Sciatic nerve (tissue), 2 donors: ENCODE measurements at places on chromosomes 3 and 15.

DNA sequence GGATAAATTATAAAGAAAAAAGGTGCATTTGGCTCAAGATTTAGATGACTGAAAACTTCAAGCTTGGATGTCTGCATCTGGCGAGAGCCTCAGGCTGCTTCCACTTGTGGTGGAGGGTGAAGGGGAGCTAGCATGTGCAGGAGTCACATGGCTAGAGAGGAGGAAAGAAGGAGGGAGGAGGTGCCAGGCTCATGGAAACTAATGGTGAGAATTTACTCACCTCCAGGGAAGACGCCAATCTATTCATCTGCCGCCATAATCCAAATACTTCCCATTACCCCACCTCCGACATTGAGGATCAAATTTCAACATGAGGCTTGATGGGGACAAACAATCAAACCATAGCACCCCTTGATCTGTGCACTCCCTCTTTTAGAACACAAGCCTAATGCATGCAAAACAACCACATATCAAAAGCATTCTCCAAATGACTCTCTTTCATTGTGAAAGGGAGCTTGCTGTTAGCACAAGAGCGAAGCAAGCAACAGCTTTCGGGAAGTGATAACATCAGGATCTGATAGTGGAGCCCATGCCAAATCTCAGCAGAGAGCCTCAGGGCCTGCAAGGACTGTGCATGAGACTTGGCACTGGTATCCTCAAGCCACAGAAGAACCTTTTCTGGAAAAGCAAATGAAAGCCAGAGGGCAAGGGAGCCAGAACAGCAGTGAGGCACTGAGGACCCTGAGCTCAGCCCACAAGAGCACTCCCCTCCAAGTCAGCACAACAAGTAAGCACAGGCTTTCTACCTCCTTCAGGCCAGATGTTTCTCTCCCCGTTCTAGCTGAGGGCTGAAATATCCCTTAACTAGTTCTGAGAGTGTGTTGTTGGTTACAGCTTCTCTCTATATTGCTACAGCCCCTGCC is 50.2 kb upstream of the THBS1 start:
- no peak for DNase-seq

- DNase-seq: no peak
These were observed 14.0 kb downstream of the CHD2 start for GRCh38 chr15:92914103-92914499.

DNA sequence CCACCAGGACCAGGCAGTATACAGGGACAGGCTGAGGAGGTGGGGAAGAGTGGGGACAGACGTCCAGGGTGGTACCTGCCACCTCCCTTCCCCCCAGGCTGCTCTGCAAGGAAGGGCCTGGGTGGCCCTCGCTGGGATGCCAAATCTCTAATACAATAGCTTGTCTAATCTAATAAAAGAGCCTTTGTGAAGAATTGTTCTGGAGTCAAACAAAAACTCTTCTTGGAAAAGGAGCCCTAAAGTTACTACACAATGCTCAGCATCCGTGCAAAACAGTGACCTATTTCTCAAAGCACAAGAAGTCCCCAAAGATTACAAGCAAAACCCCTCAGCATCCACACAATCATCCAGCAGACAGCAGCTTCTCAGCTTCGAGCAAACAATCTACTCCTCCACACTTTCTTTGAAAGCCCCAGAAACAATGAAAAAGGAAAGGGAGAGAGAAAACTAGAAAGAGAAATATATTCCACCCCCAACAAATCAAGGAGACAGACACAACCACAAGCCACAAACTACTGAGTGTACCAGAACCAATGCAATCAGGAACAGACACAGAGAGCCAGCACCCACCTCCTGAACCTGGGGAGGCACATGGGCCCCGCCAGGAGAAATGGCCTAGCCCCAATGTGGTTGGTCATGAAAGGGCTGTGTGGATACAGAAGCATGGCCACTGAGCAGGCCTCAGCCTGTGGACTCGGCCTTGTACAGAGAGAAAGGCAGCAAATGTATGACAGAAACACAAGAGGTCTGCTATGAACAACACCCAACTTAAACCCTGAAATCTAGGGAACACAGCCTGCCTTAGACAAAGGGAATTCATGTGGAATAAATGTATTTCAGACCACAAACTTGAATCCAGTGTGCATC is 177.1 kb upstream of the CHRNA7 start:
- no peak for DNase-seq

DNA sequence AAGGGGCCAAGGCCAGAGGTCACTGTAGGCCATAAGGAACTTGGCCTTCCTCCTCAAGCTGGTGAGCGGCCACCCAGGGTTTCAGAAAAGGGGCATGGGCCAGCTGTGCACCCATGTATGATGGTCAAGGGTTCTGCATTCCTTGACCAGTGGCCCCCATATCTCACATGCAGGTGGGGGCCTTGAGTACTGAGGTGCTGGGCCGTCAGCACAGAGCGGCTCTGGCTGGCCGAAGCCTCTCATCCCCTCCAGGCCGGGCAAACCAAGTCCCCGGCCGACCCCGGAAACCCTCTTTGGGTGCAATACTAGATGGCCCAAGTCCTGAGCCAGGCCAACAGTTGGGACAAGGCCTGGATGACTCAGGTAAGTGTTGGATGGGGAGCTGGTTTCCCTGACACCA is 9.5 kb downstream of the ALG3 start:
- DNase-seq: no peak

- no peak for DNase-seq
These were observed 167.7 kb downstream of the NEK10 start for GRCh38 chr3:27201492-27201891.

DNA sequence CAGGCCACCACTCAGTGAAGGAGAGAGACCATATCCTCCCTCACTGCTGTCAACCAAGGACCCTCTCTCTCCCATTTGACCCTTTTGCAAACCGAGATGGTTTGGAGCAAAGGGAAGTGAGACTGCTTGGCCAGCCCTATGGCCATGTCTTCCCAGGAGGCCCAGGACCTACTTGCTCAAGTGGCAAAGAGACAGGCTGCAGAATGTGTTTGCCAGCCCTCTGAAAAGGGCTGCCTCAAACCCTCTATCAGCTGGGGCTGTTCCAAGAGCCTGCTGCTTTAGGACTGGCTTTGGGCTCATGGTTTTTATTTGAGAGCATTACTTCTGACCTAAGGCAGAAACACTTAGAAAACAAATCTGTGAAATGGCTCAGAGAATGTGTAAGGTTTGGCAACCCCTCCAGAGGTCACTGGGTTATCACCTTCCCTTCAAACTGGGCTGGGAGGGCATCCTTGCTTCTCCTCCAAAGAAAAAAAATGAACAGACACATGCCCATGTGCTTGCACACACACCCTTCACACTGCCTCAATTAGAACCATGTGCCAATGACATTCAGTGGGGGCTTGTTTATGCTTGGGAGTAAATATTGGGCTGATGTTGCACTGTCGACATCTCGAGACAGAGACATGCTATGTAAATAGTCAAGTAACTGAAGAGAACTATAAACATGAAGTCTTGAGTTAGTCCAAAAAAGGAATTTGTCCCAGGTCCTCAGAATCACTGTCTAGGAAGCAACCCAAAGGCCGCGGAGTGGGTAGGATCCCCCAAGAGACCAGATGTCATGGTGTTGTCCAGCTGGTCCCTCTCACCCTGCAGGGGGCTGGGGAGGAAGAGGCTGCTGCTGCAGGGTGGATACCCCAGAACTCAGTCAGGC is 49.8 kb upstream of the CTDSPL start:
- no peak for DNase-seq

- no peak for DNase-seq
These were observed 14.0 kb downstream of the SMAD6 start for GRCh38 chr15:66715720-66716655.

DNA sequence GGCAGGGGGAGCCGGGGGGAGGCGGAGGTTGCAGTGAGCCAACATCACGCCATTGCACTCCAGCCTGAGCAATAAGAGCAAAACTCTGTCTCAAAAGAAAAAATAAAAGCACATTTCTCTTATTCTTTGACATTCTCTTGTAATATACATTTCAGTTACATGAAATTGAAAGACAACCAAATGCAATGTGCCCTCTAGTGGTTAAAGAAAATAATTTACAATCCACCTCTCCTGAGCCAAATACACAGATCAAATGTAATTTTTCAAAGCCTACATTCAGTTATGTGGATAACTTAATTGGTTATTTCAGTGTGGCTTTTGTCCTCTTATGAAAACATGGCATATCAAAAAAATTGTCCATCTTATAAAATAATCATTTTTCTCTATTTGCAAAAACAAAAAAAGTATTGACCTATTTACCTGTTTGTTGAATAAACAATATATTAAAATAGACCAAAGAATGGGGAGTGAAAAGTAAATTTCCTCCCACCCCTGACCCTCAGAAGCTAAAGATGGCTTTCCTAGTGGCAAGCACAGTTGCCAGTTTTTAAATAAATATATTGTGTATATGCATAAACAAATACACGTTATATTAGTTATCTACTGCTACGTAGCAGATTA is 14.2 kb upstream of the U2SURP start:
- no peak for DNase-seq

GRCh38 chr3:45124956-45125355 is 21.2 kb downstream of the CDCP1 start:
- DNase-seq: no peak

DNA sequence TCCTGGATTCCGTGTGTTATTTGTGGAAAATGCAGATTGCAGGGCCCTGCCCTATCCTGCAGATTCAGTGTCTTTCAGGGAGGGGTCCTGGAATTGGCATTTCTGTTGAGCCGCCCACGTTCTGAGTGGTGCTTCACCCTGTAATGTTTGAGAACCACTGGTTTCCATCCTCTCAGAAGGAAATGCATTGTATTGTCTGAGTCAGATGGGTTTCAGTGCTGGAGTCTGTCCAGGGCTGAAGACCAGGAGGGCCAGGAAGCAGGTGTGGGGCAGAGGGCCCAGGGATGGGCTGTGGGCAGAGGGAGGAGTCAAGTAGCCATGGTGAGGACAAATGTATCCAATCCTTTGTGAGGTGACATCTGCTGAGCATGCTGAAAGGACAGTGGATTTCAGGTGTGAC is 123.8 kb downstream of the SV2B start:
- DNase-seq: no peak

DNA sequence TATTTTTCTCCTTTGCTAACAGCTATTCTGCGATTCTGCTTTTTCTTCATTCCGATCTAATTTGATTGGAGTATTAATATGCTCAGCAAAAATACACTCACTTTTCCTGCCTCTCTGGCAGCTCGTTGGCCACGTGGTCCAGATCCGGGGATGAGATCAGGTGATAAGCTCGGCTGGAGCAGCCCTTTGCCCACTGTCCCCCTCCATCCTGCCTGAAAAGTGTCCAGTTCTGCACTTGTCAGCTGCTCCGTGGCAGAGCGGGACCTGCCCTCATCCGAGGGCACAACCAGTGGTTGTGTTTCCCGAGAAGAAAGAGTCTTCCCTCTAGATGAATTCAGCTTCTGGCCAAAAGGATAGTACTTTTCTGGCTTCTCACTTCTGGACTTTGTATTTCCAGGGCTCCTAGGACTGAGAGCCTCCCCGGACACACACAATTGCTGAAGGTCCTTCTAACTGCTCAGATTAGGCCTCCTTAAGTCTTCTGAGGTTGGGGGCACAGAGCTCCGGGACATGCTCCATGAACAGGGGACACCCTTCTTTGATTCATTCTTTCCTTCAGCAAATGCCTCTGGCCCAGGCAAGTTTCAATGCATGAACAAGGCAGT is 103.9 kb upstream of the ALDH1A3 start:
- no peak for DNase-seq

GRCh38 chr3:17195192-17195611 is 310.4 kb downstream of the PLCL2 start:
- no peak for DNase-seq

- peak; percentile 82 for DNase-seq
These were observed at the start of gene PRTG for GRCh38 chr15:55742927-55743728. PRTG (minus strand) TSS chr15:55743152; CDS start chr15:55742931, 221 bp downstream.

DNA sequence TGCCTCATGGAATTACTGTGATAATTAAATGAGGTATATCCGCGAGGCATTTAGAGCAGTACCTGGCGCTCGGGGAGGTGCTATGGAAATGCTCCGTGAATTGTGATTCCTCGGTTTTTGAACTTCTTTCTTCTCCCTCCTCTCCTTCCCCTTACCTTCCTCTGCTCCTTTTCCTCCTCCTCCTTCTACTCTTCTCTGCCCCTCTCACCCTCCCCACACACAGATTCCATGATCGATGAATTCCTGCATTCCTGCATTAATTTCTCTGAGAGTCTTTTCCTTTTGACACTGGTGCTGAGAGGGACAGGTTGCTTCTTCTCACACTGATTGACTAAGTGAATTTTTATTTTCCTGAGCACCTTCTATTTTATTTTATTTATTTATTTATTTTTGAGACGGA is 101.2 kb upstream of the RGMA start:
- no peak for DNase-seq

GRCh38 chr15:90513448-90513847 is 16.3 kb upstream of the CRTC3 start:
- no peak for DNase-seq

DNA sequence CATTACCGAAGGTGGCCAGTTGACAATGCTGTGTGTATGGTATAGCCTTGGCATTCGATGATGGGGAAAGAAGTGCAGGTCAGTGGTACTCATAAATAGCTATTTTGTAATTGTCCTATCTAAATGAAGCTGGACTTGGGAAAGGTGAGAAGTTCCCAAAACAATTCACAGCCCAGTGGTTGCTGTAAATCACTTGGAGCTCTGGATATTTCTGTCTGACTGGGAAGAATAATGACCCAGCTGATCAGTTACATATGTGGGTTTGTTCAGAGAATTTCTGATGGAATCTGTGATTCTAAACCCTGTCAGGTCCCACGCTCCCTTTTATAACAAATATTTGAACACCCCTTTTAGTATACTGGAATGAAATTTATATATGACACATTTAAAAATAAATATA is 133.9 kb upstream of the PFN2 start:
- DNase-seq: no peak

GRCh38 chr3:14460342-14461005 is 58.1 kb downstream of the SLC6A6 start:
- DNase-seq: peak; percentile 85

- DNase-seq: no peak
These were observed 38.5 kb downstream of the SPTSSB start for GRCh38 chr3:161332792-161333191.

DNA sequence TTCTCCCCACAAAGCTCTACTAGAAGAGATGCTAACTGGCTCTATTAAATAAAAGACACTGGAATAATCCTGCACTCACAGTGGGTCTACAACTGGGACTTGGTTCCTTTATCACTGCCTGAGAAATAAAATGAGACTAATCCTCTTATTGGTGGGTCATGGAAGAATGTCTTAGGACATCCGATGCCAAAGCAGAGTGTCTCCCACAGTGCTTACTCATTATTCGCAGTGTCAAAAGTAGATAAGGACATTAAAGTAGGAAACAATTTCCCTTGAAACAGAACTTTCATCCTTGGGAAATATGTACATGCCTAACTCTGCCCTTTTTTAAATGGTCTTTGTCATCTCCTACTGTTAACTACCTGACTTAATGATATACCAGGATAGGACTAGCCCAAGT is 71.5 kb downstream of the GSK3B start:
- DNase-seq: no peak

DNA sequence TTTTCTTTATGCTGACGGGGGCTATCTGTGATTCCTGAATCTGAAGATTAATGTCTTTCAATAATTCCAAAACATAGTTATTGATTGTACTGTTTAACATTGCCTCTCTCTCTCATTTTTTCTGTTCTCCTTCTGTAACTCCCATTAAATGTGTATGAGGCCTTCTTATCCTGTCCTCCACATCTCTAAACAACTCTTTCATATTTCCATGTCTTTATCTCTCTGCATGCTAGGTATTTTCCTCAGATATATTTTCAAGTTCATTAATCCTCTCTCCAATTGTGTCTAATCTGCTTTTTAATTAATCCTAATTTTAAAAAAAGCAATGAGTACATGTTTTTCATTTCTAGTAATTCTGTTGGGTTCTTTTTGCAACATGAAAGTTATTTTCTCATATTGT is 173.2 kb downstream of the TLE3 start:
- no peak for DNase-seq
